ENCODE measurements at places on chromosomes 12 and 14.
A peak's percentile ranks its signal among the peaks of the same experiment; 100 is the strongest.

DNA sequence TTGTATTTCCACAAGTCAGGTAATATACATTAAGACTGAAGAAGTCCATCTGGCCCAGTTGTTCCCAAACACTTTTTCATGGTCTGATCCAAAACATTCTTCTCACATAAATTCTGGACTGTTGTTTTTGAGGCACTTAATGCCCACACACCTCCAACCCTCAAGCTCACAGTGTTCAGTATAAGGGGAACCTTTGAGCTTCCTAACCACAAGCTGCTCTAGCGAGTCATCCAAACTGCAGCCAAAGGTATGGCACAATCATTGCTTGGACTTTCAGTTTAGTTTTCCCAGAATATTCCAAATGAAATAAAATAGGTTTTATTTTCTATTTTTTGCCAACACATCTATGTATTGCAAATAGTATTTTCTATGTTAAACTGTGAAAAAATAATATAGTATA lies 103.0 kb downstream of the PUS7L start:
- H3K36me3 ChIP-seq, result no peaks in the 10 kb centered on the region
- DNase-seq, result no peak
- H3K4me3 ChIP-seq, result no peak overlapping the region
- no peak overlapping the region for H3K27ac ChIP-seq
- H3K27me3 ChIP-seq, result no peaks in the 10 kb centered on the region

DNA sequence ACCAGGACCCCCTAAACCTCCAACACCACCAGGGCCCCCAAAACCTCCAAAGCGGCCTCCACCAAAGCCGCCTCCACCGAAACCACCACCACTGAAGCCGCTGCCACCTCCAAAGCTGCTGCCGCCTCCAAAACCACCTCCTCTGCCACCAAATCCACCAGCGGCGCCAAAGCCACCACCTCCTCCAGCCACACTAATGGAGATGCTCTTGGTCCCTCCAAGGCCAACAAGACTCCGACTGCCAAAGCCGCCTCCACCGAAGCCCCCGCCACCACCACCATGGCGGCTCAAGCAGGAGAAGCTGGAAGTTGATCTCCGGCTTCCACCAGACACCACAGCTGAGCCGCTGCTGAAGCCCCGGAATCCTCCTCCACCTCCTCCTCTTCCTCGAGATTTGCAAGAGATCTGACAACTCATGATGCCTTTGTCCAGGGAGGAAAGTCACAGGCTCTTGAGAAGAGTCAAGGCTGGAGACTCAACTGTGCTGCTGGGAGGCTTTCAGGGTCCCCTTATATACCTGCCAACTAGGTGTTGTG lies at the start of gene KRT2:
Gene KRT2, minus strand, starts transcription at position 486 of the 536 bp plus-strand sequence. Its CDS starts 69 bp downstream, at position 417.
- no peak within 1 kb of the TSS for H3K27ac ChIP-seq
- peaks cover 5% of the 10 kb centered on the region for H3K4me1 ChIP-seq
- H3K36me3 ChIP-seq, result no peaks in the 10 kb centered on the region
- H3K27me3 ChIP-seq, result no peaks in the 10 kb centered on the region
- DNase-seq, result no peak

- no peak for DNase-seq
- no peaks in the 10 kb centered on the region for H3K36me3 ChIP-seq
- H3K4me1 ChIP-seq, result no peaks in the 10 kb centered on the region
- H3K27me3 ChIP-seq, result no peaks in the 10 kb centered on the region
- H3K27ac ChIP-seq, result no peak overlapping the region
- H3K4me3 ChIP-seq, result no peak overlapping the region
These were observed 13.0 kb downstream of the ATG14 start for GRCh38 chr14:55398679-55399078.

GRCh38 chr14:101336183-101336582 lies 225.1 kb upstream of the DIO3 start:
- no peak overlapping the region for H3K27ac ChIP-seq
- no peaks in the 10 kb centered on the region for H3K36me3 ChIP-seq
- no peaks in the 10 kb centered on the region for H3K27me3 ChIP-seq
- H3K4me1 ChIP-seq, result no peaks in the 10 kb centered on the region

GRCh38 chr14:84929086-84929485 lies 600.9 kb upstream of the FLRT2 start:
- no peak overlapping the region for H3K27ac ChIP-seq
- no peaks in the 10 kb centered on the region for H3K36me3 ChIP-seq
- H3K27me3 ChIP-seq, result no peaks in the 10 kb centered on the region
- H3K4me3 ChIP-seq, result no peak overlapping the region

- no peak overlapping the region for H3K4me3 ChIP-seq
- H3K27ac ChIP-seq, result no peak overlapping the region
- no peaks in the 10 kb centered on the region for H3K36me3 ChIP-seq
- H3K4me1 ChIP-seq, result no peaks in the 10 kb centered on the region
These were observed 107.6 kb downstream of the PTCSC3 start for GRCh38 chr14:36068777-36069534.

- no peak overlapping the region for H3K4me3 ChIP-seq
- H3K27ac ChIP-seq, result no peak overlapping the region
- DNase-seq, result no peak
- H3K36me3 ChIP-seq, result no peaks in the 10 kb centered on the region
- no peaks in the 10 kb centered on the region for H3K4me1 ChIP-seq
These were observed 178.1 kb downstream of the BTG1 start for GRCh38 chr12:91967590-91967989.

DNA sequence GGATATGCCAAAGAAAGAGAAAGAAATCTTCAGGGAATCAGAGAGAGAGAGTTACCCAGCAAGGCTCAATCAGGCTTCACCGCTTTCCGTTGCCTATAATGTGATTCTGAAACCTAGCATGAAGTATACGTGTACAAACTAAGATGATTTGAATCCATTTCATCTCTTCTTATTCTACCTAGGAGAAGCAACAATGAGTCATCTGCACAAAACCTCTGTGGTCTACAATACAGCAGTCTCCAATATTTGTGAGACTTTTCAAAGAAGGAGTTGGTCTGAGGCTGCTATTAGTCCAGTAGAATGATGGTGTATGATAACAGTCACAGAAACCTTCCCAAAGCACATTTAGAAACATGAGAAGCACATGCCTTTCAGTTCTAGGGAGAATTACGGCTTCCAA lies 141.9 kb downstream of the C12orf42 start:
- H3K4me3 ChIP-seq, result no peak overlapping the region
- H3K36me3 ChIP-seq, result peaks cover 7% of the 10 kb centered on the region
- no peak overlapping the region for H3K27ac ChIP-seq
- DNase-seq, result no peak
- no peaks in the 10 kb centered on the region for H3K27me3 ChIP-seq

GRCh38 chr12:49455501-49455900 lies 83.3 kb upstream of the KCNH3 start:
- no peak overlapping the region for H3K27ac ChIP-seq
- no peaks in the 10 kb centered on the region for H3K36me3 ChIP-seq
- no peak overlapping the region for H3K4me3 ChIP-seq
- no peaks in the 10 kb centered on the region for H3K4me1 ChIP-seq
- no peak for DNase-seq
- H3K27me3 ChIP-seq, result no peaks in the 10 kb centered on the region

DNA sequence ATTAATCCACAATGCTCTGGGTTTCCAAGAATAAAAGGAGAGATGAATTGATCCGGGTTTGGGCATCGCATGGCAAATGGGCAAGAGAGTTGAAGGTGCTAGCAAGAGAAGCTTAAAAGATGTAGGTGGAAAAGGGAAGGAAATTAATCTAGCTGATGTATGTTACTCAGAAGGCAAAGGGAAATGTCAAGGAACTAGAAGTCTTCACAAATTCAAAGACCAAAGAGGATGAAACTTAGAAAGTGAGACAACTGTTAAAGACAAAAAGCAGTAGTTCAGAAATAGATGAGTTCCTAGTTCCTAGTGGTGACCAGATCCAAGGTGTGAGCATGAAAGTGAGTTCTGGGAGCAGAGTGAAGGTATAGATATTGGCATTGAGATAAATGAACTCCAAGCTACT lies 228.3 kb downstream of the SEC23A start:
- no peaks in the 10 kb centered on the region for H3K36me3 ChIP-seq
- H3K27ac ChIP-seq, result no peak overlapping the region
- DNase-seq, result no peak
- no peaks in the 10 kb centered on the region for H3K27me3 ChIP-seq
- no peaks in the 10 kb centered on the region for H3K4me1 ChIP-seq
- no peak overlapping the region for H3K4me3 ChIP-seq

DNA sequence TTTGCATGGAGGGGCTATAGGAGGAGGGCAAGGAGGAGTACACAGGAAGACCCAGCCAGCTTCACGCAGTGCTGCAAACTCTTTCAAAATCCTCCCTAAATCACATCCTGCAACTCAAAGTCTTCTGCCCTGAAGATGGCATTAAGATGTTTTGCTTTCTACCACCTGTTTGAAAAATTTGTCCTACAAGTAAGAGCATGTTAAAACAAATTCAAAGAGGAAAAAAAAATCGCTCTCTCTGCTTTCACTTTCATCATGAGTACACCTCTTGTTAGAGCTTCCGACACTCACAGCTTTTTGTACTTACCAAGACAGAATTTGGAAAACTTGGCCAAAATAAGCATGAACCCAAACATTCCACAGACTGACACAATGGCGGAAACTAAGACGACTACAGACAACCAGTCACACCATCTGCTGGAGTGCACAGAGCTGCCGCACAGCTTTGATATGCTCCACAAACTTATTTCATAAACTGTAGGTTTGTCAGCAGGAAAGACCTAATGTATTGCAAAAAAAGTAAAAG lies 21.3 kb downstream of the GCH1 start:
- DNase-seq, result peak; percentile 73
- H3K27ac ChIP-seq, result peak overlapping the region; percentile 79
- peaks cover 7% of the 10 kb centered on the region for H3K4me1 ChIP-seq
- no peaks in the 10 kb centered on the region for H3K36me3 ChIP-seq
- H3K4me3 ChIP-seq, result peak overlapping the region; percentile 70

DNA sequence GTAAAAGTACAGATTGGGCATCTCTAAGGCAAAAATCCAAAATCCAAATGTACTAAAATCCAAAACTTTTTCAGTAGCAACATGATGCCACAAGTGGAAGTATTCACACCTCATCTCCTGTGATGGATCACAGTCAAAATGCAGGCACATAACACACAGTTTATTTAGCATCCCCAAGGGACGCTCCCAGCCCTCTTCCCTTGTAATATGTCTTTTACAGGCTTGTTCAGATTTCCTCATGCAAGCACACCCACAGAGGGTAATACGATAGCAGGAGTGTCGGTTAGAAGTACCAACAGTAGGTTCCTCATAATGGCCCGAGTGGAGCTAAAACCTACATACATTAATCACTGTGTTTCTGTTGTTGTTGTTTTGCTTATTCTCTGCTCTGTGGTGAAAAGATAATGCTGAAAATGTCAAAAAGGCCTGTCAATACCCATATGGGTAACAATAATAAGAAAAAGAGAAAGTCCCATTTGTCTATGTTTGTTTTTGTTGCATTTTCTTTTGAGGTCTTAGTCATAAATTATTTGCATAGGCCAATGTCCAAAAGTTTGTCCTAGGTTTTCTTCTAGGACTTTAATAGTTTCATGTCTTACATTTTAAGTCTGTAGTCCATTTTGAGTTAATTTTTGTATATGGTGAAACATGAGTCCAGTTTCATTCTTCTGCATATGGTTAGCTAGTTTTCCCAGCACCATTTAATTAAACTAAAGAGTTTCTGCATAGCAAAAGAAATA lies 133.1 kb downstream of the LRIG3 start:
- H3K4me1 ChIP-seq, result no peaks in the 10 kb centered on the region
- H3K36me3 ChIP-seq, result no peaks in the 10 kb centered on the region
- H3K27ac ChIP-seq, result no peak overlapping the region

DNA sequence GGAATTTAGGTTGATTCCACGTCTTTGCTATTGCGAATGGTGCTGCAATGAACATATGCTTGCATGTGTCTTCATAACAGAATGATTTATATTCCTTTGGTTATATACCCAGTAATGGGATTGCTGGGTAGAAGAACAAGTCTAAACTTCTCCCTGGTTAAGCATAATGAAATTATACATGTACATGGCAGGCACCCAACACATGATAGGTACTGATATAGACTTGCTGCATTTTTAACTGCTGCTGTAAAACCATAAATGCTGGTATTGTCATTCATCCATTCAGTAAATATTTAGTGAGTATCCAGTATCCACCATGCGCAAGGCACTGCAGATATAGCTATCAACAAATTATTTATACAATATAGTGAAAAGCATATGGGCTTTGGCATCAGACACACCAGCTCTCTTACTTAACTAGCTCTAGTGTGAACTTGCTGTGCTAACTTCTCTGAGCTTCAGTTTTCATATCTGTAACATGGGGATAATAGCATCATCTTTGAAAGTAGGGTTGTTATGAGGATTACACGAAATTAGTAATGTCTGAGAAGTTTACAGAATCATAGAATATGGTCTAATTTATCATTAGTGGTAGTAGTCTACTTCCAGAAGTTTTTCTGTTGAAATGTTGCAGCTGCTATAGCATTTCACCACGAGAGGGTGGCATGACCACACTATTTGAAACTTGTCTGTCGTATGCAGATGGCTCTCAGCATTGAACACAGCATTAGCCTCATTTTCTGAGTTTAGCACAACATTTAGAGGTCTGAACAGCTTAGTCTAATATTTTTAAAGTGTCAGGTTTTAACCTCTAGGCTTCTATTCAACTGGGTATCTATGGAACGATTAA lies 32.0 kb upstream of the SEL1L start:
- no peaks in the 10 kb centered on the region for H3K36me3 ChIP-seq
- DNase-seq, result no peak
- no peak overlapping the region for H3K4me3 ChIP-seq
- H3K27me3 ChIP-seq, result no peaks in the 10 kb centered on the region
- H3K4me1 ChIP-seq, result no peaks in the 10 kb centered on the region

GRCh38 chr14:29716150-29716549 lies 211.5 kb downstream of the PRKD1 start:
- H3K4me1 ChIP-seq, result no peaks in the 10 kb centered on the region
- H3K36me3 ChIP-seq, result no peaks in the 10 kb centered on the region
- DNase-seq, result no peak
- no peak overlapping the region for H3K27ac ChIP-seq
- H3K27me3 ChIP-seq, result no peaks in the 10 kb centered on the region

DNA sequence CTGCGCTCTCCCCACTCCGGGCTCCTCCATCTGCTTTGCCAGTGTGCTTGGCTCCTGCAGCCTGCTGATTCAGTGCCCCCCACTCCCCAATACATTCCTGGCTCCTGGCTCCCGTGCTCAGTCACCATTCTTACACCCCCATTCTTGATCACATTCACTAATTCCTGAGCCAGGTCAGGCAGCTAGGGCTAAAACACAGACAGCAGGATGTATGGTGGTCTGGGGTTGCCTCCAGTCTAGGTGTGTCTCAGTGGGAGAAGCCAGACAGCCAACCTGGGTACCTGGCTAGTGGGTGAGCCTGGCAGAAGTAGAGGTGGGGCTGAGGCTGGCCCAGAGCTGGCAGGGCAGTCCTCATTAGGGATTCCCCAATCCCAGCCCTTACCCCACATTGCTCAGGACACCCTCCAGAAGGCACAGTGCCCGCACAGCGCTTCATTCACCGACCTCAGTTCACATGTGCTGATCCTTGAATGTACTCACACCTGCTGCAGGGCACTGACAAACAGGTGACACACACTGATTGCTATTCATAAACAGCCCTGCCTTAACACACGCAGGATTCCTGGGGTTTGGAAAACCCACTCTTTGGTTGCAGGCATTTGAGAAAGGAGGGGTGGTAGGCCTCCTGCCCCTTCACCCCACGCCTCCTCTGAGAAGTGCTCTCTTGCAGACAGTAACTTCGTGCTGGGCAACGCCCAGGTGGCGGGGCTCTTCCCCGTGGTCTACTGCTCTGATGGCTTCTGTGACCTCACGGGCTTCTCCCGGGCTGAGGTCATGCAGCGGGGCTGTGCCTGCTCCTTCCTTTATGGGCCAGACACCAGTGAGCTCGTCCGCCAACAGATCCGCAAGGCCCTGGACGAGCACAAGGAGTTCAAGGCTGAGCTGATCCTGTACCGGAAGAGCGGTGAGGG lies 1.7 kb downstream of the KCNH3 start:
- no peaks in the 10 kb centered on the region for H3K36me3 ChIP-seq
- peaks cover 15% of the 10 kb centered on the region for H3K4me1 ChIP-seq
- H3K27me3 ChIP-seq, result no peaks in the 10 kb centered on the region
- H3K4me3 ChIP-seq, result no peak overlapping the region
